ENCODE measurements at places on chromosomes 4 and X.

DNA sequence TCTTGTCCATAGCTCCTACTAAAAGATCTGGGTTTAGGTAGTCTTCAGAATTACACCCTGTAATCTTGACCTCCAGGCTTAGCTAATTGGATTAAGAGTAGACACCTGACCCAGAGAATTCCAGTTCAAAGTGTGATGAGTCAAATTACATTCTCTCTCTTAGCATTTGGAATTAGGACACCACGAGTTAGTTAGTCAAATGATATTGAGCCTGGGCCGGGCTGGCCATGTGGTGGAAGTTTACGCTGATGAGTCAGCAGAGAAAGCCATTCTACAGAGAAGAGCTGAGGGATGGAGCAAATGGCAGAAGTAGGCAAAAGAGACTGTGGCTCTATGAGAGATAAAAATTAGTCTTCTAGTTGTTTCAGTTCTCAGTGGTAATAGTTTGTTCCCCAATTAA lies 31.1 kb downstream of the CEP44 start:
- no peak for DNase-seq

DNA sequence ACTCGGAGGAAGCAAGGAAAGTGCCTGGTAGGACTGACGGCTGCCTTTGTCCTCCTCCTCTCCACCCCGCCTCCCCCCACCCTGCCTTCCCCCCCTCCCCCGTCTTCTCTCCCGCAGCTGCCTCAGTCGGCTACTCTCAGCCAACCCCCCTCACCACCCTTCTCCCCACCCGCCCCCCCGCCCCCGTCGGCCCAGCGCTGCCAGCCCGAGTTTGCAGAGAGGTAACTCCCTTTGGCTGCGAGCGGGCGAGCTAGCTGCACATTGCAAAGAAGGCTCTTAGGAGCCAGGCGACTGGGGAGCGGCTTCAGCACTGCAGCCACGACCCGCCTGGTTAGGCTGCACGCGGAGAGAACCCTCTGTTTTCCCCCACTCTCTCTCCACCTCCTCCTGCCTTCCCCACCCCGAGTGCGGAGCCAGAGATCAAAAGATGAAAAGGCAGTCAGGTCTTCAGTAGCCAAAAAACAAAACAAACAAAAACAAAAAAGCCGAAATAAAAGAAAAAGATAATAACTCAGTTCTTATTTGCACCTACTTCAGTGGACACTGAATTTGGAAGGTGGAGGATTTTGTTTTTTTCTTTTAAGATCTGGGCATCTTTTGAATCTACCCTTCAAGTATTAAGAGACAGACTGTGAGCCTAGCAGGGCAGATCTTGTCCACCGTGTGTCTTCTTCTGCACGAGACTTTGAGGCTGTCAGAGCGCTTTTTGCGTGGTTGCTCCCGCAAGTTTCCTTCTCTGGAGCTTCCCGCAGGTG lies 637 bp downstream of the AR start:
- DNase-seq = no peak

GRCh38 chrX:81286608-81287007 lies 84.7 kb downstream of the SH3BGRL start:
- no peak for DNase-seq

- DNase-seq = no peak
These were observed 76.6 kb downstream of the FBXW7 start for GRCh38 chr4:152459326-152459725.

GRCh38 chr4:1310796-1311631 lies 21.3 kb downstream of the MAEA start:
- no peak for DNase-seq
